ENCODE measurements at places on chromosomes 4 and X. TPM values are rescaled to one million over a fixed set of nuclear protein-coding genes. Genes with fewer than 3 reads are reported as not detected.

- H3K4me1 ChIP-seq: no peaks in the 10 kb centered on the region
- H3K4me3 ChIP-seq: no peak overlapping the region
- no peak overlapping the region for H3K27ac ChIP-seq
- DNase-seq: no peak
- no peaks in the 10 kb centered on the region for H3K27me3 ChIP-seq
Observed at GRCh38 chrX:3748052-3748559, 34.7 kb upstream of the PRKX start.

The MAGEA10 gene
- not detected for total RNA-seq

DNA sequence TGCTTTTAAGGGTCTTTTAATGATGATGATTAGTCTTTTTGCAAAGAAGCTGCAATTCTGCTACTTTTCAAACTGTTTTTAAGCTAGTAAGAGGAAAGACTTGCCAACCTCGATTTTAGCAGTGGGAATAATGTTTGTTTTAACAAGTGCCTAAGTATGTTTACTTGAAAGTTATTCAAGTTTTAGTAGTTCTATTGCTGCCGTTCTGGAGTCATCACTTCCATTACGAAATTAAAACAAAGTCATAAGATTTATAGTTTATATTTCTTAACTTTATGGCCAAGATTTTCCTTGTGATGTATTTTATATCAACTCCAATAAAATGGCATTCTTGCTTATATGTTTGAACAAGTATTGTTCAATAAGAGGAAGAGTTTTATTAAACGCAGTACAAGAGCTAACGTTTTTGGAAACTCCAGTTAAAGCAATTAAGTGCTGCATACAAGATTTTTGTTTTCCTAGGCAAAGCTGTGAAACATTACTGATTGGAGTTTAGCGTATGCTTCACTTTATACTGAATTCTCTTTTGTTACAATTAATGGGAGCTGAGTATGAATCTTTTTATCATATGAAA is 211.3 kb downstream of the TENM3 start:
- H3K27me3 ChIP-seq: no peaks in the 10 kb centered on the region
- H3K4me3 ChIP-seq: no peak overlapping the region
- peaks cover 55% of the 10 kb centered on the region for H3K4me1 ChIP-seq
- H3K27ac ChIP-seq: no peak overlapping the region
- no peak for DNase-seq

DNA sequence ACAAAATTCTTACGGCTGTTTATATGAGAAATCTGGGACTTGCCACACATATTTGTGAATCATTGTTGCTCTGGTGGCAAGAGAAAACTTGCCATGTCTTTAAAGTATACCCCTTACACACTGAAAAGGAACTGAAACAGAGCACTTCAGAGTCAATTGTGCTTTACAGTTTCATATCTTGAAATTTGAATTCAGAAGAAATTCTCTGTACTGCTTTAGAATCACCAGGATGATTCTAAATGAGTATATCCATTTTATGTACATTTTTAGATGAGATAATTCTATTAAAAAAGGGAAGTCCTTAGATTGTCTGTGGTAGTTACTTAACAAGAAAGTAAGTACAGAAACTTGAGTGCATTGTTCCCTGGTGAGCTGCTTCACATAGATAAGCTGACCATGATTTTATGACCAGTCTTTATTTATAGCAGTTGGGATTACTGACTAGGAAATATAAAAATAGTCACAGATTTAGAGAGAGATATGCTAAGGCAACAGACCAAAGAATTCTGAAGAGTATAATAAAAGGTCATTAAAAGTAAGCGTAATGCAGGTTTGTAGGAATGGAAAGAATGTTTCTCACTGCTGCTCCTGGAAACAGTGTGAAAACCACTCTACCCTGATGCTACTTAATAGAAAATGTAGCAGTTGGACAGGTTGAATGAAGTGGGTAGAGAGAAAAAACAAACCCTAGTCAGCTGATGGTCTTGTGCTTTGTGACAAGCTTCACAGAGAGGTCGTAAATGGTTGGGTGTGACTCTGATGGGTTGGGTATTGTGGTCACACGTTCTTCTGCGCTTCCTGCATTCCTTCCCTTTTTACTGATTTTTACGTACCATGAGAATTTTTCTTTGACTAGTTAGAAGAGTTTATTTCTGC is 41.0 kb downstream of the FNIP2 start:
- no peaks in the 10 kb centered on the region for H3K27me3 ChIP-seq
- no peaks in the 10 kb centered on the region for H3K4me1 ChIP-seq
- H3K4me3 ChIP-seq: no peak overlapping the region
- no peak overlapping the region for H3K27ac ChIP-seq
- no peaks in the 10 kb centered on the region for H3K36me3 ChIP-seq

The BCLAF3 gene
- 9.7 TPM for total RNA-seq

The FHIP1A gene
- total RNA-seq: 25.7 TPM

DNA sequence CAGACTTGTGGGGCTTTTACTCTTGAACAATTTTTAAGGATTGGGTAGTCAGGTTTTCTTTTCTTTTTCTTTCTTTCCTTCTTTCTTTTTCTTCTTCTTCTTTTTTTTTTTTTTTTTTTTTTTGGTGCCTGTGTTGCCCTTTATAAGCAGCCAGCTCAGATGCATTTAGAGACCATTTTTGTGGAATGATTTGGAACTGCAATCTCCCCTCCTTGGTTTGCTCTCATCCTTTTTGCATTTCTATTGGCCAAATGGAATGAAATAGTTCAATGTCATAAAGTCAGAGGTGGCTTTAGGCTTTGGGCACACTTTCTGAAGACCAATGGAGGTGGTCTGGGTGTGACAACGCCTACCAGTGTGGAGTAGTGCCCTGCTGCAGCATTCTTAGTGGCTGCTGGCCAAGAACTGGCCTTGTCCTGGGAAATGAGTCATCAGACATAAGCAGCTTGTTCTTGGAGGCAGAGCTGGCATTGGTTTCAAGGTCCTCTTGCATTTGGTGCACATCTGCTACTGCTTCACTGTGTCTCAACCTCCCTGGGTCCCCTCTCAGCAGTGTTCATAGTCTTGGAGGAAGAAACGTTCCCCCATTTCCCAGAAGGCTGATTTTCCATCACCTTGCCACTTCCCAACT is 84.5 kb downstream of the CT47B1 start:
- no peaks in the 10 kb centered on the region for H3K4me1 ChIP-seq
- peaks cover 32% of the 10 kb centered on the region for H3K27me3 ChIP-seq
- no peak for DNase-seq
- no peaks in the 10 kb centered on the region for H3K36me3 ChIP-seq

The USP17L28 gene
- total RNA-seq: not detected

- H3K4me1 ChIP-seq: no peaks in the 10 kb centered on the region
- H3K27me3 ChIP-seq: no peaks in the 10 kb centered on the region
- DNase-seq: peak; percentile 41
- H3K36me3 ChIP-seq: no peaks in the 10 kb centered on the region
Observed at GRCh38 chr4:114386637-114387233, 211.9 kb upstream of the UGT8 start.

The EDA2R gene
- total RNA-seq: 8.8 TPM

- no peaks in the 10 kb centered on the region for H3K4me1 ChIP-seq
- no peak overlapping the region for H3K4me3 ChIP-seq
- no peaks in the 10 kb centered on the region for H3K27me3 ChIP-seq
- H3K36me3 ChIP-seq: peaks cover 8% of the 10 kb centered on the region
- DNase-seq: no peak
- no peak overlapping the region for H3K27ac ChIP-seq
Observed at GRCh38 chrX:129559783-129560182, 19.7 kb downstream of the OCRL start.

The RPA4 gene
- 0.34 TPM for total RNA-seq

The DMRTC1 gene
- not detected for total RNA-seq

GRCh38 chr4:67879486-67879885 is 4.3 kb downstream of the TMPRSS11D start:
- H3K4me3 ChIP-seq: no peak overlapping the region
- no peaks in the 10 kb centered on the region for H3K36me3 ChIP-seq
- DNase-seq: no peak
- H3K27me3 ChIP-seq: no peaks in the 10 kb centered on the region
- no peak overlapping the region for H3K27ac ChIP-seq
- H3K4me1 ChIP-seq: peaks cover 24% of the 10 kb centered on the region

GRCh38 chrX:53048169-53049126 is at the start of gene GPR173:
Gene GPR173, plus strand, starts transcription at chrX:53048789. Its CDS starts 27,833 bp downstream, at chrX:53076622.
- H3K36me3 ChIP-seq: no peaks in the 10 kb centered on the region
- H3K4me3 ChIP-seq: peak within 1 kb of the TSS; percentile 75
- DNase-seq: peak; percentile 74
- no peaks in the 10 kb centered on the region for H3K27me3 ChIP-seq

The WFS1 gene
- total RNA-seq: 8.8 TPM

The YY2 gene
- total RNA-seq: 0.56 TPM

DNA sequence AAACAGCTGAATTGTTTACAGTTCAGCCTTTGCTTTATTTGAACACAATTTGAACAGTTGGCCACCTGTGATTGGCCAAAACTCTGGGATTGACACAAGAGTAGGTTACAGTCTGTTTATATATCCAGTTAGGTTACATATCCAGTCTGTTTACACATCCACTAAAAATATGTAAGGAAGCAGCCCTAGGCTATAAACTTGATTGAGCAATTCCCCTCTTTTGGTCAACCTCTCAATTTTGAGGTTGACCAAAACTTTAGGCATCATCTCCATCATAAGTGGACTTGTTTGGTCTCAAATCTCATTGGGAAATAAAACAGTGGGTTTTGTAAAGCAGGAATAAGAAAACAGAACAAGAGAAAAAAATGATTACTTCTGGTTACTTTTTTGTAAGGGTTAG is 190.8 kb downstream of the SPATA18 start:
- no peak for DNase-seq
- H3K36me3 ChIP-seq: no peaks in the 10 kb centered on the region
- H3K27ac ChIP-seq: no peak overlapping the region
- no peaks in the 10 kb centered on the region for H3K27me3 ChIP-seq

DNA sequence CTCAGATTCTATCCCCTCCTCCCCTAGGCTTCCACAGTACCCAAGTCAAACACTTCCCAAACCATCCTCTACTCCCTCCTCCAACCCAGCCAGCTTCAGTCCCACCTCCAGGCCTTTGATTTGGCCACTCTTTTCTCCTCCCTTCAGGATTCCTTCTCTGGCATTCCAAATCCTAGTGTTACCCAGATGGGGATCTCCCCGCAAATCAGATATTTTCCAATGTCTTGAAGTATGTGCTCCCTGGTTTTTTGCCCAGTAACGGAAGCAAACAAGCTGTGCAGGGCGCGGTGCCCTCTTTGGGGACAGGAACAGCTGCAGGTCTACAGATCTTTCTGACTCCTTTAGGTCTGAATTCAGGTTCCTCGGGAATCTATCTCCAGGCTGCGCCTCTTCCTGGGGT is 2.2 kb upstream of the SYN1 start:
- H3K36me3 ChIP-seq: no peaks in the 10 kb centered on the region
- no peaks in the 10 kb centered on the region for H3K4me1 ChIP-seq

DNA sequence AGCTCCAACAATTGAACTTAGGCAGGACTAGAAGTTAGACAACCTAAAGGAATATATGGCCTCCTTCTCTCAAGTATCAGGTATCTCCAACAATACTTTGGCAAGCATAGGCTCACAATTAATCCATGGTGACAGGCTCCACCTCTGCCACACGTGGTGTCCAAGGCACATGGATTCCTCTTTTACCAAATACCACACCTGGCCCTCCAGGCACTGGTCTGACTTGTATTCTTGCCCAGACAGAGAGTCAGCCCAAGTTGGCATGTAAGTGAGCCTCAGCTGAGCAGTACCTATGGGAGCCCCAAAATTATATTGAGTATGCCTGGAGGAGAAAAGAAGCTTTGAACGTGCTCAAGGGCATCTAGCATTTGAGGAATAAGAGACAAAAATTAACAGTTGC is 19.6 kb downstream of the SRPX2 start:
- no peaks in the 10 kb centered on the region for H3K4me1 ChIP-seq
- no peaks in the 10 kb centered on the region for H3K27me3 ChIP-seq
- H3K4me3 ChIP-seq: no peak overlapping the region
- no peak for DNase-seq

All from neural progenitor cell (in vitro differentiated cells).